Activated naive CD4-positive, alpha-beta T cell treated with anti-CD3 and anti-CD28 coated beads, Interleukin-2, amount 10 ng/mL, durations not matched to agents 5 hours and 36 hours (primary cell): ENCODE measurements at places on chromosomes 5 and 9. TPM values are rescaled to one million over a fixed set of nuclear protein-coding genes. Genes with fewer than 3 reads are reported as not detected.

OGN gene
- not detected for total RNA-seq

PCDHA9 gene
- not detected for total RNA-seq

GCNT1 gene
- 3.2 TPM for total RNA-seq

TIMD4 gene
- total RNA-seq = 3.0 TPM

PAEP gene
- not detected for total RNA-seq

IFNB1 gene
- total RNA-seq = not detected

KIF12 gene
- not detected for total RNA-seq

FAM78A gene
- total RNA-seq = 113 TPM

RIC1 gene
- total RNA-seq = 17.8 TPM

TMEM215 gene
- total RNA-seq = not detected

SLC36A2 gene
- not detected for total RNA-seq

RPS14 gene
- 4,225 TPM for total RNA-seq
